ENCODE measurements at places on chromosomes 2 and 18.
A peak's percentile ranks its signal among the peaks of the same experiment; 100 is the strongest.

DNA sequence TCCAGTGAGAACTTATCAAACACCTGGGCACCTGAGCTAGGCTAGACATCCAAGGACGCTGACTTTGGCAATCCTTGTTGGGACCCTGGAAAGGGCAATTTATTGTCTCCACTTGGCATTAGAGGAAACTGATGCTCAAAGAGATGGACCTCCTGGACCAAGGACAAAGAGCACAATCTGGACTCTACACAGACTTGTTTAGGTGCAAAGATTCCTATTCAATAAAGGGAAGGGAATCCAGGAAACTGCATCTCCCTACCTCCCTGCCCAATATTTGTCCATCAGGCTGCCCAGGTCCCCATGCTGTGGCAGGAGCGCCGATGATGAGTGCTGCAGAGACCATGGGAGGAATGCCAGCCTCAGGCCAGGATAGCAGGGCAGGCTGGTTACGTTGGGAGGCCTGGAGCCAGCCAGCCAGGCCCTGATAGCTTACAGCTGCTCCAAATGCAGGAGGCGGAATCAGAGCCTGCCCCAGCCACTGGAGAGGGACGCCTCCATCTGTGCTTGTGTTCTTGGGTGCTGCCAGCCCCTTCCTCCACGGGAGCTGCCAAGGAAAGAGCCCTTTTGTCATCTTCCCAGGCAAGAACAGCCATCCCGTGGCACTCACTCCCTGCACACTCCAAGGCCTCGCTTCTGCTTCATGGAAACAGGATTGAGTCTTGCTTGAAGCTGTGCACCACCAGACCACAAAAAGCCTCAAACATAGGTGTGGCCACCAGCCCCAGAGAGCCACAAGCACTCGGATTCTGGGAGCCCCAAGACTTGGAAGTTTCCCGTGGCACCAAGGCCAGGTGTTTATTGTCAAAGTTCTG is 60.0 kb downstream of the HS1BP3 start:
- no peak overlapping the region for H3K27ac ChIP-seq
- DNase-seq: peak; percentile 17
- no peaks in the 10 kb centered on the region for H3K27me3 ChIP-seq
- H3K4me1 ChIP-seq: no peaks in the 10 kb centered on the region
- no peak overlapping the region for H3K4me3 ChIP-seq
- H3K36me3 ChIP-seq: no peaks in the 10 kb centered on the region

DNA sequence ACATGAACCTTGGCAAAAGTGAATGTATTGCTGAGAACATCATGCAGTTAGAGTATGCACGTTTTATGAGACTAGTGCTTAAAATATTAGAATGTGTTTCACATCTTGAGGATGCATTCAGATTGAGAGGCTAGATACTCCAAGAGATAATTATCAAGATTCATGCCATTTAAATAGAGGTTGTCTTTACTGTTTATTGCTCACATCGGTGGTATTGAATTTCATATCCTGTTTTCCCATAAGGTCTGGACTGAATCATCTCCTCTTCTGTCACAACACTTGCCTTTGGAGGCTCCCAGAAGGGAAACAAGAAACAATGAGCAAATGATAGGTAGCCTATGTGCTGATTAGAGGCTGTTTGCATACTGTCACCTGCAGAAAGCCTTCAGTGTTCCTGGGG is 83.8 kb downstream of the CLHC1 start:
- H3K27me3 ChIP-seq: no peaks in the 10 kb centered on the region
- H3K27ac ChIP-seq: no peak overlapping the region
- no peaks in the 10 kb centered on the region for H3K36me3 ChIP-seq

DNA sequence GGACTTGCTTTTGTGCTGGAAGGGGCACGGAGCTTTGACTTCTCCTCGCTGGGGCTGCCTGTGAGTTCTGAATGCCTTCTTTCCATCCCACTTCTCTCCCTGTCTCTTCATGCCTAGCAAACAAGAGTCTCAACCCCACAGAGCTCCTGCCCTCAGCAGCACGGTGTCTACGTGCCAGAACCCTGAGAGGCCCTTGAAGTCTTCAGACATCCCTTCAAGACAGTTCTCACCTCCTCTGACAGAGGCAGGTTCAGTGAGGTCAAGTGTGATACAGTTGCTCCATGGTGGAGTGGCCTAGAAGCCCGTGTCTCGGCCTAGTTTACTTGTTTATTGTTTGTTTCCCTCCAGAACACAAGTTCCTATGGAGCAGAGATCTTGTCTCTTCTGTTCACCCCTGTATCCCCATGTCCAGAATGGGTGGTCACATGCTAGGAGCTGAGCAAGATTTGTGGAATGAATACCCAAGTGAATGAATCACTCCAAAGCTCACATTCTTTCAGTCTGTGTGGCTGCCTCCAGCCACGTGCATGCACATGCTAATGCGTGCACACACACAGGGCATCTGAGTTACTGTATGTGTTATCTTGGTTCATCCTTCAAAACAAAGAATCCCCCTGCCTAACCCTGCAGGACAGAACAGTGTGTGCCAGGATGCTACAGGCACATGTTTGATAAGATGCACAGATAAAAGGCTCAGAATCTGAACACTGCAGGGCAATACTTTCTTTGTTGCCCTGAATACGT is 391.6 kb downstream of the NBAS start:
- no peaks in the 10 kb centered on the region for H3K36me3 ChIP-seq
- H3K27ac ChIP-seq: no peak overlapping the region
- no peaks in the 10 kb centered on the region for H3K27me3 ChIP-seq
- H3K4me3 ChIP-seq: no peak overlapping the region

GRCh38 chr2:99890568-99891427 is 251.6 kb downstream of the AFF3 start:
- no peaks in the 10 kb centered on the region for H3K27me3 ChIP-seq
- H3K4me3 ChIP-seq: no peak overlapping the region
- no peaks in the 10 kb centered on the region for H3K36me3 ChIP-seq
- no peak overlapping the region for H3K27ac ChIP-seq
- DNase-seq: no peak

- DNase-seq: no peak
- H3K4me1 ChIP-seq: no peaks in the 10 kb centered on the region
- no peak overlapping the region for H3K27ac ChIP-seq
- no peaks in the 10 kb centered on the region for H3K36me3 ChIP-seq
- H3K4me3 ChIP-seq: peak overlapping the region; percentile 9
Observed at GRCh38 chr2:105644174-105644980, 100.3 kb upstream of the NCK2 start.

- no peaks in the 10 kb centered on the region for H3K27me3 ChIP-seq
- no peaks in the 10 kb centered on the region for H3K36me3 ChIP-seq
- no peaks in the 10 kb centered on the region for H3K4me1 ChIP-seq
- DNase-seq: no peak
Observed at GRCh38 chr2:67627456-67628207, 230.5 kb downstream of the ETAA1 start.

DNA sequence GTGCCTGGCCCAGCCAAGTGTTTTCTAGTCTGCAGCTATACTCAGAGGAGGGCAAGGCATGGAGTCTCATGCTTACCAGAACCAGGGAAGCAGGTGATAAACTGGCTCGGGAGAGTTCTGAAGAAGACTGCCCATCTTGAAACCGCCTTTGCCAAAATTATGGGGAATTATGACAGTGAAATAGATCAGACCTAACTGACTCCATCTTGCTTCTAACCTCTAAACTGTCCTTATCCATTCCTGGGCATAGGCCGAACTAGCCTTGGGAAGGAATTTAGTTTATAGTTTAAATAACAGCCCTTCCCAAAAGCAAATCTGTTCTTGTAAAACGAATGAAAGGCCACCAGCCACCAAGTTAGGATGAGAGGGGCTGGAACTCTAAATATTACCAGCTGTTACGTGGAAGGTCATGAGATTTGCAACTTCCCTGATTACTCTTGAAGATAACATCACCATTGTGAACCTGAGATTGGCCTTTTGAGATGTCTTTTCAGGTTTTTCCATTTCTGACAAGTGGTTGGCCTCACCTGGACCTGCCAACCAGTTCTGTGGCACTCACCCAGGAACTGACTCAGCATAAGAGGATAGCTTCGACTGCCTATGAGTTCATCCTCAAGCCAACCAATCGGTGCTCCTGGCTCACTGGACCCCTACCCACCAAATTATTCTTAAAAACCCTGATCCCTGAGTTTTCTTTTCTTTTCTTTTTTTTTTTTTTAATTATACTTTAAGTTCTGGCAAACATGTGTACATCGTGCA is 23.4 kb downstream of the CHCHD5 start:
- H3K4me1 ChIP-seq: no peaks in the 10 kb centered on the region
- DNase-seq: no peak
- no peaks in the 10 kb centered on the region for H3K27me3 ChIP-seq
- H3K36me3 ChIP-seq: no peaks in the 10 kb centered on the region

- no peaks in the 10 kb centered on the region for H3K36me3 ChIP-seq
- DNase-seq: no peak
- no peaks in the 10 kb centered on the region for H3K4me1 ChIP-seq
- H3K4me3 ChIP-seq: no peak overlapping the region
- H3K27me3 ChIP-seq: no peaks in the 10 kb centered on the region
Observed at GRCh38 chr2:33559328-33559727, 39.8 kb downstream of the FAM98A start.

DNA sequence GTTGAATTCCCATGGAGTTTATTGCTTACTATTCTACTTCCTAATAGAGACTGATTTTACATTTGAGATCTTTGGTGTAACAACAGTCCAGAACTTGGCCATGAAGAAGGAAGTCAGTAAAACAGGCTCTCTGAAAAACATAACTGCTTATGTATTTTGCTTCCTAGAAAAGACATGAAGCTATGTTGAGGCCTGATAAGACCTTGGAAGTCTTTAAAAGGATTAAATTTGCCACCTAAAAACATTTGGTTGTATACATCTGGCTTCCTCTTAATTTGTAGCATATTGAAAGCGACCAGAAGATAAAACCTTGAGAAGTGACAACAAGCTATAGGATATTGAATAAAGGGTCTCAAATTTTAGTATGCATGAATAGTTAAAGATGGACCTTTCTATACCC is 36.4 kb downstream of the PTRHD1 start:
- H3K27ac ChIP-seq: no peak overlapping the region
- no peaks in the 10 kb centered on the region for H3K4me1 ChIP-seq
- no peak for DNase-seq

GRCh38 chr18:31100436-31101182 is 1.6 kb downstream of the DSC2 start:
- H3K4me1 ChIP-seq: peaks cover 4% of the 10 kb centered on the region
- DNase-seq: no peak
- no peak overlapping the region for H3K27ac ChIP-seq
- no peaks in the 10 kb centered on the region for H3K27me3 ChIP-seq

DNA sequence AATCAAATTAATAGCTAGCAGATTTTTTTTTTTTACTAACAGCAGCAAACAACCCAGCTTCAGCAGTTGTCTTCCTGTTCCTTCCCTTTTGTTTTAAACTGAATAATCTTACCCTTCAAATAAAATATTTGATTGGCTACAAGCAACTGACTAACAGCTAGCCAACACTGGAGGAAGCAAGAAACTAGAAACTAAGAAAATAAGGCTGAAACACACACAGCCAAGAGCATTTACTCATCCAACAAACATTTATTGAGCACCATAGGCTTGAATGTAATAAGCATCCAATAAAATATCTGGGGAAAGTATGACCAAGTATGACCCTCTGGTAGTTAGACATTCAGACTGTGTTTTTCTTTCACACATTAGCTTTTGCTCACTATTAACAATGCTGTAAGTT is 189.2 kb downstream of the CD226 start:
- no peaks in the 10 kb centered on the region for H3K27me3 ChIP-seq
- DNase-seq: no peak
- no peaks in the 10 kb centered on the region for H3K36me3 ChIP-seq

DNA sequence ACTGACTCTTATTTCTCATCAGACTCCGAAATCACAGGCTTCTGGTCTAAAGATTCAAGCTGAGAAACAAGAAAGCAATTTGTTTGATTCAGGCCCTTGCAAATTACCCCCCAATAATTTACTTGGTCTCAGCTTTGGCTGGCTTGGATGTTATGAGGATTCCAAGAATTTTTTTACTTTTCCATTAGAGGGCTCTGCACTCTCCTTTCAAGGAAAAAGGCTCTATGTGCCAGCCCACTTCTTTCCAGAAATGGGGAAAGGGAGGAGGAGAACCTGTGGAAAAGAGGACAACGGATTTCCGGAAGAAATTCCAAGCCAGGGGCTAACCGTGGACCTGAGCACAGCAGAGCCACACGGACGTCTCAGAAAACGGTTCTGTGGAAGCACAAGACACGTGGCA is 44.4 kb downstream of the BCL11A start:
- H3K4me1 ChIP-seq: no peaks in the 10 kb centered on the region
- DNase-seq: no peak
- no peaks in the 10 kb centered on the region for H3K36me3 ChIP-seq
- no peak overlapping the region for H3K4me3 ChIP-seq
- H3K27ac ChIP-seq: no peak overlapping the region

- H3K4me3 ChIP-seq: no peak overlapping the region
- H3K36me3 ChIP-seq: no peaks in the 10 kb centered on the region
- H3K27me3 ChIP-seq: no peaks in the 10 kb centered on the region
- H3K27ac ChIP-seq: no peak overlapping the region
Observed at GRCh38 chr18:58662118-58662517, 9.1 kb upstream of the MALT1 start.

DNA sequence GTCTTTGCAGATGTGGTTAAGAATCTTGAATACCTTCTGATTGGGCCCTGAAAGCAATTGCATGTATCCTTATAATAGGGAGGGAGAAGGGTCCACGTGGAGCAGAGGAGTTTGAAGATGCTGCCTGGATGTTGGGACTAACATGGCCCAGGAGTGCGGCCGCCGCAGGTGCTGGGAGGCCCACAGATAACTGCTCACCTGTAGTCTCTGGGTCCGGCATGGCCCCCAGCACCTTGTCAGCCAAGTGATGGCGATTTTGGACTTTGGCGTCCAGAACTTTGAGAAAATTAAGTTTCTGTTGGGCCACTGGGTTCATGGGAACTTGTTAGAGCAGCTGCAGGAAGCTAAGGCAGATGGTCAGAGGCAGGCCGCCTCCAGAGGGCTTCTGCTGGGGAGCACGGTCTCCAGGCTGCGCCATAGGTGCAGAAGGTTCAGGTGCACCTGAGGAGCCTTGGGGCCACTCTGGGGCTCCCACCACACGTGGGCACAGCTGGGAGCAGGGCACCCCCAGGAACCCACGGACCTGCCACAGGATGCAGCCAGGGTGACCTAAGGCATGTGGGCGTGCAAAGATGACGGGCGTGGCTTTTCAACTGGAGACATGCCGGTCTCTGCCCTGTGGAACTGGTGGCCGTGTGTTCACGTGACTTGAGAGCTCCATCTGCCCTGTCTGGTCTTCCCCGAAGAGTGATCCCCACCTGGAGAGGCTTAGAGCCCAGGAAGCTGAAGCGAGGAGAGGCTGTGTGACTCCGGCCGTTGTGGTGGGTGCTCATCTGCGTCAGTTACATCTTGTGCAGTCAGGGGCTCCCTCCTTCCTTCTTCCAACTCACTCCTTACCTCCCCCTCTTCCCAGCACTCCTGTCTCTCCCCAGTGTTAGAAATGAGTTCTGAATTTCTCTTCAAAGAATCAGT is 277.3 kb downstream of the AGAP1 start:
- H3K27ac ChIP-seq: no peak overlapping the region
- H3K27me3 ChIP-seq: no peaks in the 10 kb centered on the region
- DNase-seq: no peak
- no peak overlapping the region for H3K4me3 ChIP-seq
- H3K36me3 ChIP-seq: no peaks in the 10 kb centered on the region
